Fibroblast of skin of back (primary cell): ENCODE measurements at places on chromosomes 1 and 21.

DNA sequence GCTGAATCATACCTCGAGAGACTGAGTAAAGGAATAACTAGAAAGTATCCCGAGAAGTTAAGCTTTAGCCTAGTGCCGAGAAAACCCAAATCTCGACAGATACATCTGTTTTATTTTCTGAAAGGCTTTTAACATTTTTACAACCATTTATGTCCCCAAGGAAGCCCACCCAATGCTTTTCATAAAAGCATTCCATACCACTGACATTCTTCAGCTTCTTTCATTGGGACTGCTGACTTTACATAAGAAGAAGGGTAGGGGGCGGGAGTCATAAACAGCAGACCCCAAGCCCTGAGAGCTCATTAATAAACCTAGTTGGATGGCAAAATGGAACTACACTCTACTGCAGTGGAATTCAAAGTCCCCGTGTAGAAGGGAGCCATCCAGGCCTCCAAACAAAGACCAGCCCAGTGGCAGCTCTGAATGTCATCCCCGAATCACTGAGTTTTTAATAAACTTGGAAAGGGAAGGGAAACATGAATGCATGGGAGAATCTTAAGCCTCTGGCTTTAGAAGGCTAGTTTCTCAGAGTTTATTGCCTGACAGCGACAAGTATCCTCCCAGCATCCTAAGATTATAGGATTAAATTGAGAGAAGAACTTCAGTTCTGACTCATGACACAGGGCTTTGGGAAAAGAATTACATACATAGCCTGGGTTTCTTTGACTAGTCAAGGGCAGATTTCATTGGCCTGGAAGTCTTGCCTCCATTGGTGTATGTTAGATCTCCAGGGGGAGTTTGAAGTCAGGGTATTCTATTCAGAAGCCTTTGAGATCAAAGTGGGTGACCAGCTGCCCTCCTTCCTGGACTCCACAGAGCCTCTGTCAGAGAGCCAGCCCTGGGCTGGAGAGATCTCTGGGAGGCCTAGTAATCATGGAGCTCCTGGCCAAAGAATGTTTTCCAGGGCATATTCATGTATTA, 3.7 kb downstream of the ATF3 start:
- peak; percentile 71 for DNase-seq

DNA sequence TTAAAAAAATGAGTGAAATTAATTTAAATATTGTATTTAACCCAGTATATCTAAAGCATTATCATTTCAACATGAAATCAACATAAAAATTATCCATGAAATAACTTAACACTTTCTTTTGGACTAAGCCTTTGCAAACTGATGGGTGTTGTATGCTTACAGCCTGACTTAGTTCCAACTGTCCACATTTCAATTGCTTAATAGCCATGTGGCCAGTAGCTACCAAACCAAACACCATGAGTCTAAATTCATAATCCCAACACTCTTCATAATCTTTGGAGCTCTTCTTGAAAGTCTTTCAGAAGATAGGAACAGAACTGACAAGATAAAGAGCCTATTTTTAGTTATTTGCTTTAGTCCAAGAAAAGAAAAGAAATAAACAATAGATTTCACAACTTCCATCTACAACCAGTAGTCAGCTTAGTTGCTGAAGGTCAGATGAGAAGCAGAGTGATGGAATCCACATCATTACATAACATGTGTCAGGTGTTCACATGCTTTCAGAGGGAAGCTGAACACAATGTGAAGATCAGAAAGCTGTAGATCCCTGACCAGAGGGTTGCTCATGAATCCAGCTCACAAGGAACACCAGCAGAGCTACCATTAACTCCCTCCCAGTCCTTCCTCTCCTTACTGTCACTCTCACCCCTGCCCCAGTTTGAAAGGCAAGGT, 144.0 kb upstream of the ZNF648 start:
- DNase-seq = no peak

GRCh38 chr21:37623689-37624088, 257.1 kb downstream of the DYRK1A start:
- DNase-seq = no peak

GRCh38 chr1:176208034-176208433, 948 bp upstream of the COP1 start:
- no peak for DNase-seq

DNA sequence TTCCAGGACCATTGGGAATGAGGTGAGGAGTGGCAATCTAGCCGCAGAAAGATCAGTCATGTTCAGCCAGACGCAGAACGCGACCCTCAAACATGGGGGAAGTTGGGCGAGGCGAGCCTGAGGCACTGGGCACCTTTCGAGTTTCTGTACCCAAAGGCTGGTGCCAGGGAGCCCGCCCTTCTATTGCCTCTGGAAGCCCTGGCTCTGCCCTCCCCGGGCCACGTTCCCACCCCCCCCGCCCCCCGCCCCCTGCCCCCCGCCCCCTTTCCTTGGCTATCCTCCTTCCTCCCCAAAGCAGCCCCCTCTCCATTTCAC, 2.2 kb upstream of the ZBTB7B start:
- DNase-seq = no peak

DNA sequence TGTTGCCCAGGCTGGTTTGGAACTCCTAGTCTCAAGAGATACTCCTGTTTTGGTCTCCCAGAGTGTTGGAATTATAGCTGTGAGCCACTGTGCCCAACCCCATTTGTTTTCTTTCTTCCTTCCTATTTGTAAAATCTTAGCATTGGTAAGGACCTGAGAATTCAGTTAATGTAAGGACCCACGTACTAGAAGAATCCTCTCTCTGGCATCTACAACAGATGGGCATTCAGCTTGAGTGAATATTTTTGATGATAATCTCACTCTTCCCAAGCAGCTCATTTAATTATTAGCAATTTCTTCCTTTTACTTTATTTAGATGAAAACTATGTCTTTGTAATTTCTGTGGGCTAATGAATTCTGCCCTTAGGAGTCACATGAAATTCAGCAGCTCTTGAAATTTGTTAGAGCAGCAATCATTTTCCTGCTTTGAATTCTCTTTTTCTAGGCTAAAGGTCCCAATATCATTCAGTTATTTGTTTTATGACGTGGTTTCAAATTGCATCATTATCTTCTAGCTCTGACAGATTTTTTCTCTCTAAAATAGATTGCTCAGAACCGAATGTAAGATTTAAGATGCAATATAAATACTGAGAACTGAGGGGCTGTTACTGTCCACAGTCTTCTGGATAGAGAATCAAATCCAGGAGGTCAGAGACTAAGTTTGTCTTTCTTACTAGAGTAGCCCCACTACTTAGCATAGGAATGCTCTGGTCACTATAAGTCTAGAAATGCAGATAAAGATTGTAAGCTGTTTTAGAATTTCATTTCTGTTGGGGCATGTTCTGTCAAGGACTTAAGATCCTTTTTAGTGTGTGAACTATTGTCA, 59.4 kb downstream of the EPB41 start:
- DNase-seq = peak; percentile 60
